ENCODE measurements at places on chromosomes 2 and 18.

- no peak for DNase-seq
These were observed 978.3 kb downstream of the BCL11A start for GRCh38 chr2:59575191-59575590.

- no peak for DNase-seq
These were observed 60.4 kb downstream of the ZBTB7C start for GRCh38 chr18:48348739-48349138.

DNA sequence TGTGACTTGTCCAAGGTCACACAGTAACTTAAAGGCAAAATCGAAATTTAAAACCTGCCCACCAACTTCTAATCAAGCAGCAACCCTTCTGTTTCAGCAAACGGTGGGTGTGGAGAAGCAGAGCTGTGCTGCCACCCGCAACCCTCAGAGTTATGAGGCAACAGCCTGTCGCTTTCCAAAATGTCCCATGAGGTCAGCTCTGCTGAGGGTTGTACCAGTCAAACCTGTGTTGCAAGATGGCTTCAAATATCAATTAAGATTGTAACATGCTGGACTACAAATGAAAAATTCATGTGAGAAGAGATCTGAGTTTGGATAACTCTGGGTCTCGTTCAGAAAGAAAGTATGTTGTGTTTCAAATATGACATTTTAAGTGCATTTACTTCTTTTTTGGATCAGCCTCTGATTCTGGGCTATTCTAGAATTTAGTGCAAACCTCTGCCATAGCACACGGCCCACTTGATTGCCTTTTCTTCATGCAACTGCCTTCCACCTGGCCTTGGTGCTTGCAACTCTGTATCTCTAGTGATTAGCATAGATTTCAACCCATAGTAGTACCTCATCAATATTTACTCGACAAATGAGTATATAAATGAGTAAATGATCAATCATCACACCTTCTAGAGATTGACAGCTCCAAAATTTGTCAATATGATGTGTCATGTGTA, 69.3 kb downstream of the TIMM21 start:
- no peak for DNase-seq

GRCh38 chr2:150811259-150811855, 323.9 kb upstream of the RND3 start:
- DNase-seq = no peak

DNA sequence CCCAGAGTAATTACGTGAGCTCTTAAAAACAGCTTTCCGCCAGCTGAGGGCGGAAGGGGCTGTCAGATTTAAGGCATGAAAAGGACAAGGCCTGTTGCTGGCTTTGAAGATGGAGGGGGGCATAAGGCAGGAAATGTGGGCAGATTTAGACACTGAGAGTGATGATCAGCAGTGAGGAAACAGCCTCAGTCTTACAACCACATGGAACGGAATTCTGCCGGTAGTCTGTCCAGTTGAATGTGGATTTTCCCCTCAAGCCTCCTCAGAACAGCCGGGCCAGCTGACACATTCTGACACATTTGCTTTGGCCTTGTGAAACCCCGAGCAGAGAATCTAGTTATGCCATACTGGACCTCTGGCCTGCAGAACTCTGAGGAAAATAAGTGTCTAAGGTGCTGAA, 16.6 kb downstream of the POLE4 start:
- peak; percentile 29 for DNase-seq

GRCh38 chr2:37324786-37325624, at the start of gene PRKD3:
TSS of gene PRKD3 (minus strand) at chr2:37324833. CDS start at chr2:37316524, 8,309 bp downstream.
- DNase-seq = peak; percentile 74

DNA sequence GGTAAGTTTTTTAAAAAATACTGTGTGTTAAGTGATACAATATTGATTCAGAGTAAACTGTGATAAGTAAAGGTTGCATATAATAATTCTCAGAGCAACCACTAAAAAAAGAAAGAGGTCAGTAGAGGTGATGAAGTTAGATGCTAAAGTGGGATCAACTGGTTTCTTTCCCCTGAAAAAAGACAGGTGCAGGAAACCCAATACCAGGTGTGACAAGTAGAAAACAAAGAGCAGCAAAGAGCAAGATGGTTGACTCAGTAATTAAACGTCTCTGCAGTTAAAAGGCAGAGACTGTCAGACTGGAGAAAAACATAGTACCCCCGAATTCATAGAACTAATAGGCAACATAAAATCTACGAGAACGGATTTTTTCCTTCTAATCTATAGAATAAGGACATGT, 128.3 kb downstream of the ATP9B start:
- no peak for DNase-seq

DNA sequence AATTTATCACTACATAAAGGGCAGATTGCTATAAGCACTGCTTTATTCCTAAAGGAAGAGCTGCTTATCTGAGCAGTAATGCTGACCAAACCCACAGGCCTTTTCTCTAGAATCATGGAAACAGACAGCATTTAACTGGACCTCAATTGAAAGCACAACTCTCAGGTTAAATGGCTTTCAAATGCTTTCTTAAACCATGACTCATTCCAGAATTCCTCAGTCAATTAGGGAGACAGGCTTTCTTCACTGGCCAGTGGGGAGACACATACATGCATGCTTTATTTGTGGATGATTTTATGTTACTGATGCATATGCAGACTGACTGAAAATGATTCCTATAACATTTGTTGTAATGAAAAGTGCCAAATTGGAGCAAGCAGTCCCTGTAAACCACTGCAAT, 114.6 kb downstream of the ACVR1 start:
- DNase-seq = no peak

- DNase-seq = no peak
These were observed 317.4 kb downstream of the AGPS start for GRCh38 chr2:177709986-177710401.

GRCh38 chr2:55403256-55403998, 16.2 kb downstream of the CCDC88A start:
- no peak for DNase-seq

DNA sequence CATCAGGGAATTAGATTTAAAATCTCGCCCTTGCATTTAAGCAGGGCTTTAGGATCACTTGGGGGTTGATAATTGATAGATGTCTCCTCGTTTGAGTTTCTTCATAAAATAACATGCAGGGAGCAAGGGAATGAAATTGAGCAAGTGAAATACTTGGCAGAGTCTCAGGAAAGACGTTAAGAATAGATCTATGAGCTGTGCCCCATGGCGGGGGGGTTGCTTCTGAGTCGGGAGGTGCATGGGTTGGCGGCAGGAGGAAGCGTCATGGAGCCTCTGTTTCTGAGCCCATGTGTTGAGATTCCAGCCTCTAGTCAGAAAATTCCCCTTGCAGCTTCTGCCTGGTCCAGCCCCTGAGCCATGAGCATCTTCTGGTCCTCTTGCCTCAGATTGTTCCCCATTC, 82.0 kb downstream of the APOB start:
- no peak for DNase-seq

GRCh38 chr2:235555371-235555770, 61.5 kb downstream of the AGAP1 start:
- DNase-seq = no peak

- no peak for DNase-seq
These were observed 188.5 kb downstream of the ASB1 start for GRCh38 chr2:238615187-238615586.

DNA sequence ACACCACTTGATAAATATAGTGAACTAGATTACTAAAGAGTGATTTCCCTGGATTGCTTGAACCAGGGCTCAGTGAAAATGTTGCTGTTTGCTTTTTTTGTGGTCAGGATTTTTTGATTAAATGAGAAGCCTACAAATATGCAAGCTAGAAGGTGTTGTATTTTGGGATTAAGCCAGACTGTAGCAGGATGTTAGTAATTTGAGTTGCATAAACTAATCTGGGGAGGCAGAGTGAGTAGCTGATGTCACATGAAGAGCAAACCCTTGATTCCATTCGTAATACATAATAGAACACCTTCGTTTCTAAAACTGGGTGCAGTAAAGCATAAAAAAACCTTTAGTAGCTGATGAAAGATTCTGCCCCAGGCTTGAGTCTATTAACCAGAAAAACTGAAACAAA, 32.0 kb downstream of the NEDD4L start:
- no peak for DNase-seq

GRCh38 chr2:51629406-51629805, 597.5 kb upstream of the NRXN1 start:
- DNase-seq = no peak

GRCh38 chr2:44936275-44936674, 5.2 kb upstream of the SIX3 start:
- DNase-seq = no peak

DNA sequence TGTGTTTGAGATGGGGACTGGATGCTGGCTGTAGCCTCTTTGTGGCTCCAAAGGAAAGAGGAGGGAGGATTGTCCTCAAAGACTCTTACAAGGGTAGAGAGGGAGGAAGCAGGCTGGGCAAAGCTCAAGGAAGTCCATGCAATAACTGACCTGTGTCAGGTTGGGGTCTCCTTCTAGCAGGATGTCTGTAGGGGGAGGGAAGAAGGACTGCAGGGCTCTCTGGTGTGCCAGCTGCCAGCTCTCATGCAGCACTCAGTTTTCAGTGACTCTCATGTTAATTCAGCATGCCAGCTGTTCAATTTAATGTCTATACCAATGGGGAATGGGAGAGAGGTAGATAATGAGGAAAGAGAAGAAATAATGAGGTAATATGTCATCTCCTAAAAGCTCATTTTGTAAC, 85.3 kb upstream of the RANBP2 start:
- DNase-seq = no peak

GRCh38 chr18:13452388-13452811, 233.8 kb downstream of the LDLRAD4 start:
- DNase-seq = peak; percentile 58

- DNase-seq = no peak
These were observed 266.8 kb upstream of the CCDC68 start for GRCh38 chr18:55226044-55226443.

GRCh38 chr18:50298443-50299284, 11.2 kb upstream of the CXXC1 start:
- DNase-seq = no peak

GRCh38 chr2:65553504-65554074, 121.2 kb upstream of the SPRED2 start:
- DNase-seq = no peak

GRCh38 chr2:28869494-28870145, 489 bp downstream of the TRMT61B start:
- no peak for DNase-seq

DNA sequence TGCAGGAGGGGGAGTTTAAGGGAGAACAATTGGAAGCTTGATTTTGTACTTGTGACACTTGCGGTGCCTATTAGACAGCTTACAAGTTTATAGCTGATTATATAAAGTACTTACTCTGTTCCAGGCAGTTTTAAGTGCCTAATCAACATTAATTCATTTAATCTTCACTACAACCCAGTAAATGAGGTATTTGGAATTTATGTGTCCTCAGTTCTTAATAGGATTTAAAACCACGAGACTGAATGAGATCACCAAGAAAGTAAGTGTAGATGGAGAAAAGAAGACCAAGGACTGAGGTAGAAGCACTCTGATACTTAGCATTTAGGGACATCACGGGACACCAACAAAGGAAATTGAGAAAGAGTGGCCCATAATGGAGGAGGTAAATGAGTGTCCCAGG, 49.8 kb downstream of the ZC3H15 start:
- no peak for DNase-seq

GRCh38 chr2:23419171-23420090, 34.5 kb downstream of the KLHL29 start:
- no peak for DNase-seq

- DNase-seq = no peak
These were observed 104.3 kb downstream of the PLB1 start for GRCh38 chr2:28600181-28600580.

- no peak for DNase-seq
These were observed 121.2 kb upstream of the SLC35G4 start for GRCh38 chr18:11488175-11488574.

DNA sequence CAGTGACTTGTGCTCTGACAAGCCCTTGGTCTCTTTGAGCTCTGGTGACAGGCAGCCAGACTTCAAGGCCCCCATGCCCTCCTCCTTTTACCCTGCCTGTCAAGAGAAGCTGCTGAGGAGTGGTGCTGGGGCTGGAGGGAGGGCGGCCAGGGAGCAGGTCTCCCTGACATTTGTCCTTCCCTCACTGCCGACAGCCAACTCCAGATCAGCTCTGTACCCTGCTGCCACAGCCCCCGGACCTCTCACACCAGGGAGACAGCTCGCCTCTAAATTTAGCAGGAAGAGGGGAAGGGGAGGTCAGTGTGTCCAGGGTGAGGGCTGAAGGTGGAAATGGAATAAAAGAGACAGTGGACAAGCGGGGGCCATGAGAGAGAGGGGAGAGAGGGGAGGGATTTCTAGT, 155.8 kb downstream of the TDRD15 start:
- no peak for DNase-seq

- peak; percentile 9 for DNase-seq
These were observed 167.0 kb downstream of the PTH2R start for GRCh38 chr2:208573569-208573968.

DNA sequence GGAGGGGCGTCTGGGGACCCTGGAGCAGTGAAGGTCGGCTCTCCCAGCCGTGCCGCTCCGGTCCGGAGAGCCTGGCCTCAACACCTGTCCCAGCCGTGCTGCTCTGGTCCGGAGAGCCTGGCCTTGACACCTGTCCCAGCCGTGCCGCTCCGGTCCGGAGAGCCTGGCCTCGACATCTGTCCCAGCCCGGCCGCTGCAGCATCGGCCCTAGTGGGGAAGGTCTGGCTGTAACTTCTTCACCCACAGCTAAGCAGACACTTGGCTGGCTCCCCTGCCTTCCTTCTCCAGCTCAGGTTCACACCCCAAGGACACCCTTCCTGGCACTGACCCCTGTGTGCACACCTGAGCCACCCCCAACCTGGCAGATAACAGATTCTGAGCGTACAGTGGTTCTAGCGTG, 4.6 kb downstream of the KCNG2 start:
- DNase-seq = no peak

DNA sequence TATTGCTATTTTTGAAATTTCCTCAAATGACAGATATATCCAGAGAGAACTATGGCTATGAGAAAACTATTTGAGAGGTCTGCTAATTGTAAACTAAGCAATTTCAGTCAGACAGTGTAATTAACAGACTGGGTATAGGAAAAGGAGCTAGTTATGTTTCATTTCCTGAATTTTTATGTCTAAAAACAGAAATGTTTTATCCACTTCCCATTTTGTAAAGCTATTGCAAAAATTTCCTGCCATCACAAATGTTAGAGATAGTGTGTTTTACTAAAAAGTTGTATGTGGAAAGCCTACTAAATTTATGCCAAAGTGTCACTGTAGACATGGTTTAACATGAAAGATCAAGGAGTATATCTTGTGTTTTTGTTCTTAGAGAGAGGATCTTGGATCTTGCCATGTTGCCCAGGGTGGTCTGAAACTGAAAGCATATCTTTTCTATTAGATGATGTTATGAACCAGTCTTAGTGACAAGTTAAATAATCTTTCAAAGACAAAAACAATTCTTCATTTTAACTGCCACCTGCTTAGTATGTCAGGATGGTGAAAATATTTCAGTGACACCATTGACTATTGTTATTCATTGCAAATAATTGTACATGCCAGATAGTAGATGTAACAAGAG, 40.5 kb upstream of the ITPRID2 start:
- no peak for DNase-seq

DNA sequence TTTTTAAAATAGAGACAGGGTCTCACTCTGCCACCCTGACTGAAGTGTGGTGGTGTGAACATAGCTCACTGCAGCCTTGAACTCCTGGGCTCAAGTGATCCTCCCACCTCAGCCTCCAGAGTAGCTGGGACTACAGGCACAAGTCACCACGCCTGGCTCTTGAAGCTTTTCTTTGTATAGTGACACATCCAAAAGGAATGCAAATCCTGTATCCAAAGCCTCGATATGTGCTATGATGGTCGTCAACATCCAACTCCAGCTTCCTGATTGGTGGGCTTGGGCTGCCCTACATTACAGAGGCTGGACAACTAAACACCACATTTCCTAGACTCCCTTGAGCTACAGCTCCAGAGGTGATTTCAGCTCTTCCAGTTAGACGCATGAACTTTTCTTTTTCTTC, 101.7 kb upstream of the PGAP1 start:
- peak; percentile 37 for DNase-seq

Measured in ELF-1 (cell line).